CD4-positive, alpha-beta T cell treated with Interleukin-2 at 100 ng/mL for 4 hours (primary cell): ENCODE measurements at places on chromosomes 1 and 21.

- no peak for DNase-seq
These were observed 20.7 kb upstream of the RPE65 start for GRCh38 chr1:68470388-68470970.

DNA sequence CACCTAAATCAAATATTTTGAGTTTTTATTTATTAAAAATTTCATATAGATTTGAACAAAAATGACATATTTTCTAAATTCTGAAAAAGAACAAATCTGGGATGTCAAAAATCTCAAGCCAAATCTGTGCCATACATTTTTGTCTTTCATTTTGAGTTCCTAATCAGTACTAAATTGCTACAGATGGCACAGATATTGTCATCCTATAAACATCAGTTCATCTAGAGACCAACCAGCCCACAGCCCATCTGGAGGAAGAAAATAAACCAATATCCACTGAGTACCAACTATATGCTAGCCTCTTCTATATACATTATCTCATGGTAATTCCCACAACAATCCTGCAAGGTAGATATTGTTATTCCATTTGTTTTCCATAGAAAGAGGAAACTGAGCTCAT lies 156.8 kb upstream of the ATP1B1 start:
- no peak for DNase-seq

DNA sequence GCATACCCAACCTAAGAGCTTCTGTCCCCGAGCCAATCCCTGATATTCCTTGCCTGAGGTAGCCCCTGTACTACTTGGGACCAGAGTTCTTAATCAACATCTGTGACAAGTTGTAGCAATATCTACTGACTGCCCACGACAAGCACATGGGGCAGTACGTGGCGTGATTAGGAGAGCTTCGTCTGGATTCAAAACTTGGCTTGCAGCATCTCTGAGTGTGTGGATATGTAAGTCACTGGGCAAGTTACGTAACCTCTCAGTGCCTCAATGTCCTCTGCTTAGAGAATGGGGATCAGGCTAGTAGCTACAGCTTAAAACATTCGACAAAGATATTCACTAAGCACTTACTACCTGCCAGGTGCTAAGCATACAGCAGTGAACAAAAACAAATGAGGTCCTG lies 5.0 kb downstream of the HSPG2 start:
- DNase-seq, result no peak

- DNase-seq, result no peak
These were observed 973.2 kb downstream of the NCAM2 start for GRCh38 chr21:21971384-21971783.

DNA sequence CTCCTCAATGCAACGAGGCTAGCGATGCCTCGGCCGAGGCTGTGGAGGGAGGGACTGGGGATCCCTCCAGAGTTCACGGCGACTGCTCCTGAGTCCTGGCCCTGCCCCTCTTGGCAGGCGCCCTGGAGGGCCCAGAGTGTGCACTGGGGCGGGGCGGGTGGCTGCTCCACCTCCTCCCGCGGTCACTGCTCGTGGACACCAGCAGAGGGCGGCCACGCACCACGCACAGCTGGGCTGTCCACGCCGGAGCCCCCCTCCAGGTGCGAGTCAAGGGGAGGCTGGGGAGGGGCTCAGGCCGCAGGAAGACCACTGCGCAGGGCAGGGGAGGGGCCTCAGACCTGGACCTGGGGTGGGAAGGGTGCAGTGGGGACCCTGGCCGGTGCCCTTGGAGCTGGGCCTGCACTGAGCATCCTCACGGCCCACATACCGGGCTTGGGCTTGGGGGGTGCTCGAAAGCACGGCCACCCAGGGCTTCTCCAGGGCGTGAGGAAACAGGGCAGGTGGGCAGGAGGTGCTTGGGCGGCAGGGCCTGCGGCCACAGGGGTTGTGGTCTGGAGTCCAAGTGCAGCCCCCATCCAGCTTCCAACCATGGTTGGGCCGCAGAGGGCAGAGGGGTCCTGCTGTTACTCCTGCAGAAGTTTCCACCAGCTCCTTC lies 20.6 kb upstream of the TTC34 start:
- peak; percentile 22 for DNase-seq

DNA sequence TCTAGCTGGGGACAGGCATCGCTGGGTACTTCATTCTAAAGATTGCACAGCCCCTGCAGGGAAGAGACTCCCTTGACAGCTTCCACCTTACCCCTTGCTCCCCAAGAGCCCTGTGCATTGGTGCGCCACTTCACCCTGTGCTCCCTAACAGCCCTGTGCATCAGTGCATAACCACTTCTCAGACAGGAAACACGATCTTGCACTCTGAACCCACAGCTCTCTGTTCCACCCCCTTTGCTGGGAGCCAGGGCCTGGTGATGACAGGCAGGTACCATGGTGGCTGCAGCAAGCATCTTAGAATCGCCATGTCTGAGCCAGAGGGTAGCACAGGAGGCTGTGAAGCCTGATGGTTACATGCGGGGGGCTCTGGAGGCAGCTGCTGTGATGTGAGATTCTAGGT lies 5.0 kb downstream of the ALPL start:
- no peak for DNase-seq

DNA sequence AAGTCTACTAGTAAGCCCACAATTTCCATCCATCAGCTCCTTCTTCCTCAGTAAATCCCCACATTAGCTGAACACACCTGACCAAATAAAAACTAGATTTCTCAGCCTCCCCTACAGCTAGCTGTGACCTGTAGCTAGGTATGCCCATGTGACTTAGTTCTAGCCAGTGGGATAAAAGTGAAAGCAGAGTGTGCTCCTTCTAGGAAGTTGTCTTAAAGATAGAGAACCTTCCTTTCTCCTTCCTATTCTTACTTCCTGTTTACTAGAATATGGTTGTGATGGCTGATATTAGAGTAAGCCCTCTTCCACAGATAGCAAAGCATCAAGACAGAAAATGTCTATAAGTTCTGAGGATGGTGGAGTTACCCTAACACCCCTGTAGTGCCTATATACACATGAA lies 67.0 kb downstream of the PIK3R3 start:
- peak; percentile 52 for DNase-seq

DNA sequence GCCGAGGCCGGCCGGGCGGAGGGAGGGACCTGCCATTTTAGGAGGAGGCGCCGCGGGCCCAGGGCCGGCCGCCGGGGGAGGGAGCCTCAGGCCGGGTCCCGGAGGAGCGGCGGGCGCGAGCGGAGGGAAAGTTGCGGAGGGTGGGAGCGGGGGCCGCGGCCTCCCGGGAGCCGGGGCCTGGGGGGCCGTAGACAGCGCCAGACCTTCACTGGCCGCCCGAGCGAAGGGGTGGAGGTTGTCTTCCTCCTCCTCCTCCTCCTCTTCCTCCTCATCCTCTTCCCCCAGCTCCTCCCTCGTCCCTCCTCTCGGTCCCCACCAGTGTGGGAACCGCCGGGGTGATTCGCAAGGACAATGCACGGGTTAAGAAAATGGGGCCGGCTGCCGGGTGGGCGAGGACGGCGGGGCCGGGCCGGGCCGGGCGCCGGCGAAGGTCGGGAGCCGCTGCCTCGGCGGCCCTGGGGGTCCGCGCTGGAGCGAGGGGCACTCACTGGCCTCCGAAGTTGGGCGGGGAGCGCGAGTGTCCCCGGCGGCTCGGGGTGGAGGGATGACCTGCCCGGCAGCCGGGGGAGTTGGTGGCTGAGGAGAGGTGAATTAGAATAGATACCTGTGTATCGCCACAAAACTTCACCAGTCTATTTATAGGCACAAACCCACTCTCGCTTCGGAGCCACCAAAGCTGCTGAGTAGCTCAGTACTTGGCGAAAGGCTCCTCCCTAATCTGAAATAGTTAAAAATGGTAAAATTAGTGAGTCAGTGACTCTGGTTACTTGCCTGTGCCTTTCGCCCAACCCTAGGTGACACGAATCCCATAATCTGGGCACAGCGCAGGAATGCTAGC lies 1.3 kb downstream of the DYRK1A start:
- peak; percentile 45 for DNase-seq

- no peak for DNase-seq
These were observed 19.2 kb downstream of the TUT4 start for GRCh38 chr1:52533713-52534112.

DNA sequence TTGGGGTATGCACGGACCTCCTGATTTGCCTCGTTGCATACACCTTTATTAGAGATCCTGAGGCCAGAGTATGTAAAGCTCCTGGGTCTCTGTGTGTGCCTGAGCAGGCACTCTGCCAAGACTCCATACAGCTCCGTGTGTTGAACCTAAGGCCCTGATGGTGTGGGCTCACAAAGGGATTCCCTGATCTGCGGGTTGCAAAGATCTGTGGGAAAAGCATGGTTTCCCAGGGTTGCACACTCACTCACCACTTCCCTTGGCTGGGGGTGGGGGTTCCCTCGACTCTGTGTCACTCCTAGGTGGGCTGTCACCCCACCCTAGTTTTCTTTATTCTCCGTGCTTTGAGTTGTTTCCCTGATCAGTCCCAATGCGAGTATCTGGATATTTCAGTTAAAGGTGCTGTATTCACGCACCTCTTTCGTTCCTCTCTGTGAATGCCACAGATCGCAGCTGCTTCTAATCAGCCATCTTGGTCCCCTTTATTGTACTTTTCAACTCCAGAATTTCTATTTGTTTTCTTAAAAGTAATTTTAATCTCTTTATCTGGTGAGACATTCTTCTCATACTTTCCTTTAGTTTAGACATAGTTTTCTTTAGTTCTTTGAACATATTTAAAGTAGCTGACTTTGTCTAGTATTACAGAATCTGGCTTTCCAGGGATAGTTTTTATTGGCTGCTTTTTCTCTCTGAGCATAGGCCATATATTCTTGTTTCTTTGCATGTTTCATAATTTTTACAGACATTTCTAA lies 39.0 kb upstream of the F3 start:
- no peak for DNase-seq

DNA sequence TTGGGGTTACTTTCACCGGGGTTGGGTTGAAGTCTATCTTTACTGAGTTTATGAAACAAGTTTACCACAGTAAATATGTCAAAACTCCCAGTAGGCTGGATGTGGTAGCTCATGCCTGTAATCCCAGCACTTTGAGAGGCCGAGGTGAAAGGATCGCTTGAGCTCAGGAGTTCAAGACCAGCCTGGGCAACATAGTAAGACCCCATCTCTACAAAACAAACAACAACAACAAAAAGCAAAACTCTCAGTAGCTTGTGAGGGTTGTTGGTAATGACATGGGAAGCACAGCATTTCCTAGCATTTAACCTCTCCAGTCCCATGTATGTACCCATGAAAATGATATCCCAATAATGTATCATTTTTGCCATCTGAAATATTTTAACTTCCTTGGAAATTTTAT lies 34.7 kb downstream of the GJA5 start:
- no peak for DNase-seq

DNA sequence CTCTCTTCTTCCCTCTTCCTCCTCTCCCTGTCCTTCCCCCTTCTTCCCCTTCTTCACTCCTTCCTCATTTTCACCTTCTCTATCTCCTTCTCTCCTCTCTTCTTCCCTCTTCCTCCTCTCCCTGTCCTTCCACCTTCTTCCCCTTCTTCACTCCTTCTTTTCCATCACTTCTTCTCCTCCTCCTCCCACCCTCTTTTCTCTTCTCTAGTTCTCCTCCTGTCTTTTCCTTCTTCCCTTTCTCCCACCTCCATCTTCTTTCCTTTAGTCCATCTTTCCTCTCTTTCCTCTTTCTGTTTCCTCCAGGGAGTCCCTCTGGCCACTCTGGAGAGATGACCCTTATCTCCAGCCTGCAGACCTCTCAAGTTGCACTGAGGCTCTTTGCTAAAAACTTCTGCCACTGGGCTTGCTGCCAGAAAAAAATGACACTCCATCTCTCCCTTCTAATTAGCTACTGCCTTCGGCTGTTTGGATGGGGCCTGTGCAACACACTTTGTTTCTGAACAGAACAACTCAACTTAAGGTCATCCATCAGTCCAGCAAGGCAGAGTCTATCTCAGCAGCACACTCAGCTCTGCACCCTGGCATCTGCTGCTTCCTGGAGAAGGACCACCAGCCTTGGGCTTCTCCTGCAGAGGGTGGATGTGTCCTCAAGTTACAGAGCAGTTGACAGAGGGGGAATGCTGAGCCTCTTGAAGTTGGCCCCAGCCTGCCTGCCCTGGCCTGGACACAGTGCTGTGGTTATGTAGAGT lies 538.8 kb downstream of the MATN1 start:
- no peak for DNase-seq

DNA sequence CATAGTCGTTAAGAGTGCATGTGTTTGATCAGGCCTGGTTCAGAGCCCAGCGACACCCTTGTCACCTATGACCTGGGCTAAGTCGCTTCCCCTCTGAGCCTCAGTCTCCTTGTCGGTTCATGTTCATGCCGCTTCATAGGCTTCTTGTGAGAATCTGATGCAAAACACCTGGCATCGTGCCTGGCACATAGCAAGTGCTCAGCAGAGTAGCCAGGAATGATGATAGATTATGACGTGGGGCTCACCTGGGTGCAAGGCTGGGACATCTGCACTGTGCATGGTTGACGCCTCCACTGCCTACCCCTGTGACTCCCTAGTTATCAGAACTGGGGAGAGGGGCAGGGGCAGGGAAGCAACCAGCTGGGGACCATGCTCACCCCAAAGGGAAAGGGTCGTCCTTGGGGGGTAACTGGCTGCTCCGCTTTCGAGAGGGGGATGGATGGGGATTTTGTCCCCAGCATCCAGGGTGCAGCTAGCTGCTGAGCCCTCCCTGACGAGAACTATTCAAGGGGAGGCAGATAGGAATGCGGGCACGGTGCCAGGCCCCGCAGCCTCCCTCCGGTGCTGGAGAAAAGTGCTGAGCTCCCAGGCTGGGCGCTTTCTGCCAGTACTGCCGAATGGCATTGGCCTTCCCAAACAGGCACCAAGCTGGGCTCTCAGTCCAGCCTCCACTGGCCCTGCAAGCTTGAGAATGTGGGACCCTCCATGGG lies 9.3 kb downstream of the EFHD2 start:
- DNase-seq, result no peak

DNA sequence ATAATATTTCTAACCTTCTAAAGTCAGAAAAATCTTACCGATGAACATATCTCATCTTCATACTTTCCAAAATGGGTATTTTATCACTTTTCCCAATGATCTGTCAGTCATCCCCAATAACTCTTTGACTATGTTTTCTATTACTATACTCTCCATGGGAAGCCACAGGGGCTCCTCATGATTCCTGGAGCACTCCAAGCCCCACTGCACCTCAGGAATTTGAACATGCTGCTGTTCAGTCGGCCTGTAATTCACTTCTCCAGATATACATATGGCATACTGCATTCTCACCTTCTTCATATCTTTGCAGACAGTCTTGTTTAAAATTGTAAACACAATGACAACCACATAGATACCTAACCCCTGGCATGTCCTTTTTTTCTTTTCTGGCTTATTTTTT lies 333.0 kb downstream of the BRINP3 start:
- DNase-seq, result no peak
